ENCODE measurements at places on chromosomes 1 and 21. TPM values are rescaled to one million over a fixed set of nuclear protein-coding genes. Genes with fewer than 3 reads are reported as not detected.

DNA sequence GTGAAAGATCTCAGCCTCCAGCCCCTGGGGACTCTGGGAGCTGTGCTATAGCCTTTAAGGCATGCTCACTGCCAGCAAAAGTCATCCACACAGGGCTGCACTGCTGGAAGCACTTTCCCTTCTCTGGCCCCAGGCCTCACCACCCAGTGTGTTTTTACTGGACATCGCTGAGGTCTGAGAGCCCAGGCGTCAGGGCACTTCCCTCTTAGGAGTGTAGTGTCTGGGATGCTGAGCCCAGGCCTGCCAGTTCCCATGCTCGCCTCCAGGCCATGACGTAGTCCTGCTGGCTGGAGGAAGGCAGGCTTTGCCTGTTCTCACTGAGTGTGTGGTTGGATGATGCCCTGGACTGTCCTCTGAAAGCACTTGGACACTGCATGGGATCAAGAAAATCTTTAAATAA is 101.2 kb downstream of the GDAP2 start:
- DNase-seq = peak; percentile 64

- DNase-seq = no peak
Observed at GRCh38 chr1:92949937-92950817, 11.1 kb downstream of the DIPK1A start.

GRCh38 chr1:69436151-69436550 is 131.6 kb upstream of the LRRC7 start:
- no peak for DNase-seq

GRCh38 chr1:196148367-196148970 is 459.8 kb downstream of the KCNT2 start:
- peak; percentile 13 for DNase-seq

LAMC2 gene
- polyA plus RNA-seq = 3.1 TPM

DNA sequence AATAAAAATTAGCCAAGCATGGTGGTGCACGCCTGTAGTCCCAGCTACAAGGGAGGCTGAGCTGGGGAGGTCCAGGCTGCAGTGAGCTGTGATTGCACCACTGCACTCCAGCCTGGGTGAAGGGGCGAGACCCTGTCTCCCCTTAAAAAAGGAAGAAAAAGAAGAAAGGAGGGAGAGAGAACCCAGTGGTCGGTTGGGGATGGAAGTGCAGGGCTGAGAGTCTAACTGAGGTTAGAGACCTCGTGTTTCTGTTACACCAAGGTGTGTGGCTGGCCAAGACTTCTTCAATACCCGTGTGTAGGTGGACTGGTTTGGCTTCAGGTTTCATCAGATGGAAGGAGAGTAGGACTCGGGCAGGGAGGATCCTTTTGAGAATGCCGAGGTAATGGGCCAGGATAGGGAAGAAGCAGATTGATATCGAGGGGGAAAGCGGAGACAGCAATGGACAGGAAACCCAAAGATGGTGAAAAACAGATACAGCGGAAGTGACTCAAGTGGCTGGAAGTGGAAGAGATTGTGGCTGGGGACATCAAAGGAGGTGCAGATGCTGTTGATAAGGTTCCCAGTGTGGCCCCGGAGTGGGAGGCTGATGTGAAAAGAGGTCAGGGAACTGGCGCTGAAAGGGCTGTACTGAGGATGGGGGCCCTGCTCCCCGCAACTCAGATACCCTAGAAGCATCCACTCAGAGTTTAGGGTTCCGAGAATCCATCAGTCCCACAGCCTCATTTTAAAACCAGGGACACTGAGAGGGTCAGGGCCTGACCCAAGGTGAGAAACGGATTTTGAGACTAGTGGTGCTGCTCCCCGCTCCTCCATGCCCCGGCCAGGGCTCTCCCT is 681 bp upstream of the UBXN10 start:
- DNase-seq = no peak

GRCh38 chr1:15249081-15249480 is 2.1 kb downstream of the FHAD1 start:
- DNase-seq = no peak

DNA sequence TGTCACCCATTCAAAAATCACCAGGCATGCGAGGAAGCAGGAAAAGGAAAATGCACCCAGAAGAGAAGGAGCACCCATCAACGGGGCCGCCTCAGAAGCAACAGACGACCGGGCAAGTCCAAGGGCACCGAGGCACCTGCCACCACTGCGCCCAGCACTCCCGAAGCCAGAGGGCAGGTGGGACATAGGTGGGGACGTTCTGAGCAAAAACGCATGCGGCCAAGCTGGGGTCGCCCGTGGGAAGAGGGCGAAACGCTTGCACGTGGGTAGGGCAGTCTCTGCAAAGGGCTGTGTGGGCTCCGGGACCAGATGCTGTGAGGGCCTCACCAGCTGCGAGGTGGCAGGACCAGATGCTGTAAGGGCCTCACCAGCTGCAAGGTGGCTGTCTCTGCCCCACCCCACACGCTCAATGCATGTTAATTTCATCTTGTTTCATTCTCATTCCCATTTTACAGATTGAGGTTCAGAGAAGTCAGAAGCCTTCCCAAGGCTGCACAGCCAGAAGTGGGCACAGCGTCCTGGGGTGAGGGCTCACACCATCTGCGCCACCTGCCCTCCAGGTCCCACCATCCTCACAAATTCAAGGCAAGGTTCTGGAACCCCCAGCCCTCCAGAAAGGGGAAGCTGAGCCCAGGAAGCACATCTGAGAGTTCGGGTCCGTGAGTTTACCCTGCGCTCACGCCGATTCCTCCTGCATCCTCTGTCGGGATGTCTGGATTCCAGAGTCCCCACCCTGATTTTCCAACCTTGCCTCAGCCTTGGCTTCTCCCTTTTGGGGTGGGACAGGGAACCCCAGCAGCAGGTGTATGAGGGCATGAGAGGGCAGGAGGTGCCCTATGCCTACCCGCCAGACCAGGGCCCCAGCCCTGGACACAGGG is 8.2 kb upstream of the SAMD11 start:
- DNase-seq = peak; percentile 4

OR2L5 gene
- not detected for polyA plus RNA-seq

DNA sequence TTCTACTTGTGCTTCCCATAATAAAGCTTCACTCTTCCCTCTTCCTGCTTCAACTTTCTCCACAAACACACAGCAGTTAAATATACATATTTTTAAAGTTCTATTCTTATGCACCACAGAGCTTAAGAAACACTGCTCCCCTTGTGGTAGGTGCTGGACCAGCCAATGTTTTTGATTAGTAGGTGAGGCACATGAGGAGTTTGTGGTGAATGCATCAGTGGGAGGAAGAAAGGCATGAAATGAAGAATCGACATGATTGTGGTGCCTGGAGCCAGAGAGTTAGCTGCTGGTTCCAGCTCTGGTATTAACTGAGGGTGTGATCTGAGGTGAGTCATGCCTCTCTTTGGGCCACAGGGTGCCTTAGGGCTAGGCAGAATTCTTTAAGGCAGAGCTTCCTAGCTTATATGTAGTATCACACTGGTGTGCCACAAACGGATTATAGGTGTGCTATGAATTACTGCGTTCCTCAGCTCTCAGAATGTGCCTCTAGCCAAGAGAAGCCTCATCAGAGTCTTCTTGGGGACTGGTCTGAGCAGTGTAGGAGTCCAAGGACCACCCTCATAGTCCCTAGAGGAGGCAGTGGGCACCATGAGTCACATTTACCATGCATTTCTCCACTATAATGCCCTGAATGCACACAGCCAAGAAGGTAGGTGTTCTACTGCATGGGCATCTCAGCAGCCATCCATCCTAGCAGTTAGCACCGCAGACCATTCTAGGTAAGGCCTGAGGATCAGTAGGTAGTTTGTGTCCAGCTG is 97.4 kb upstream of the SGIP1 start:
- peak; percentile 64 for DNase-seq

GRCh38 chr1:66757722-66758240 is 5.5 kb downstream of the DYNLT5 start:
- no peak for DNase-seq

ANGPTL3 gene
- not detected for polyA plus RNA-seq

DNA sequence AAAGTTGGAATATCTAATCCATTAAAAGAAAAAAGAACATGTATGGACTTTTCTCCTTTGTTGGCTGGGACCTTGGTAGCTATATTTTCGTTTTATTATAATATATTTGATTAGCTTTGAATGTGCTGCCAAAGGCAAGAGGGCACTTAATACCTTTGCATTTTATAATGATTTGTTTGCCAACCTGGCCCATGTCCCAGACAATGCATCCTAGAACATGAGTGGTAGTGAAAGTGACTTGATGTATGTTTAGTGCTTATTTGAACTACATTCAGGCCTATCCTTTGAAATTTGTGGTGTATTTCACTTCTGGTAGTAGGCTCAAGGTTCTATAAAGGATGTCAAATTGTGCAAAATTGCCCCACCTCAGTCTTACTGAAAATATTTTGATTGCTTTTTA is 25.9 kb downstream of the CACHD1 start:
- DNase-seq = no peak

DNA sequence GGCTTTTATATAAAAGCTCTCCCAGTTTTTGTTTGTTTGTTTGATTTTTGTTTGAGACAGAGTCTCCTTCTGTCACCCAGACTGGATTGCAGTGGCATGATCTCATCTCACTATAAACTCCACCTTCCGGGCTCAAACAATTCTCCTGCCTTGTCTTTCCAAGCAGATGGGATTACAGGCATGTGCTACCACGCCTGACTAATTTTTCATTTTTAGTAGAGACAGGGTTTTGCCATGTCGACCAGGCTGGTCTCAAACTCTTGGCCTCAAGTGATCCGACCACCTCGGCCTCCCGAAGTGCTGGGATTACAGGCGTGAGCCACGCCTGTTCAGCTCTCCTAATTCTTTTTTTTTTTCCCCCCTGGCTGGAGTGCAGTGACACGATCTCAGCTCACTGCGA is 4.4 kb downstream of the PCAT6 start:
- no peak for DNase-seq

DNA sequence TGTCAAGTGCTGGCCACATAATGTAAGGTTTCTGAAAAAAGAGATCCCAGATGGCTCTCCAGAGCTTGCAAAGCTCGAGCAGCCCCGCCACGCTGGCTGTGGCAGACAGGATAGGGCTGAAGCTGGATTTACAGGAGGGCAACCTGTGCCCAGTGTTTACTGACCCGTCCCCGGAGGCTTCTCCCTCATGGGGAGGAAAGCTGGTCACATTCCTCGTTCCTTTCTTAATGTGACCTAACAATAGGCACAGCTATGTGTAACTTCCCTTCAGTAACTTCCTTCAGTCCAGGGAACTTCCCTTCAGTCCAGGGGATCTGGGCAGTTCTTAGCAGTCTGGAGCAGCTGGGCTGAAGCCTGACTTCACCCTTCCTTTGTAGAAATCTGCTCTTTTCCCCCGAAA is 7.7 kb downstream of the SLFNL1 start:
- no peak for DNase-seq

DNA sequence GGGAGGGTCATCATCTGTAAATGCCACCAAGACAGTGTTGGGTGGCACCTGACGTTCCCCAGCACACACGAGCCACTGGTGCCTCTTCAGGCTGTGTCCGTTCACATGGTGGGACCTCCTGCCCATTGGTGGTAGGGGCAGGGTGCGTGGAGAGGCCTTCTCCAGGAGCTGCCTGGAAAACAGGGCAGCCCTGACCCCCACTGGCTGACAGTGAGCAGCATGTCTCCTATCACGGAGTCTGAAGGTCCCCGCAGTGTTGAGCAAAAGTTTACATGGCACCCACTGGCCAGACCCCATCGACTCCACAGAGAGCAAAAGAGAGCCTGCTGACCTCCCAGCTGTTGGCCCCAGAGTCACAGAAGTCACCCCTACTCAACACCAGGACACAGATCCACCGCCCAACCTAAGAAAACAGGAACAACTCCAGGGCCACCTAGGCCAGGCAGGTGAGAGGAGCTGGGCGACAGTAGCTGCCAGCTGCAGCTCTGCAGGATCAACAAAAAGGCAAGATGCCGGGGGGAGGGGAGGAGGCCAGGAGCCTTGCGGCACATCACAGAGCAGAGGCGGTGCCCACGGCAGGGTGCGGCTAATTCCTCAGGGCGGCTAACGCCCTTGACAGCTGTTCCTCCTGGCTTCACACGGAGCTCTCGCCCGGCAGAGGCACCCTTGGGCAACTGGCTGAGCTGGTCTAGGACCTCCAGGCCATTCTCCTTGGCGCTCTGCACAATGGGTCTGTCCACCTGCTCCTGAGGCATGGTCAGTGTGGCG is 14.4 kb upstream of the IFI6 start:
- no peak for DNase-seq

MATN1 gene
- polyA plus RNA-seq = 0.73 TPM

PTGER3 gene
- 0.78 TPM for polyA plus RNA-seq

GRCh38 chr1:160839746-160840145 is 22.9 kb downstream of the CD244 start:
- DNase-seq = no peak

DNA sequence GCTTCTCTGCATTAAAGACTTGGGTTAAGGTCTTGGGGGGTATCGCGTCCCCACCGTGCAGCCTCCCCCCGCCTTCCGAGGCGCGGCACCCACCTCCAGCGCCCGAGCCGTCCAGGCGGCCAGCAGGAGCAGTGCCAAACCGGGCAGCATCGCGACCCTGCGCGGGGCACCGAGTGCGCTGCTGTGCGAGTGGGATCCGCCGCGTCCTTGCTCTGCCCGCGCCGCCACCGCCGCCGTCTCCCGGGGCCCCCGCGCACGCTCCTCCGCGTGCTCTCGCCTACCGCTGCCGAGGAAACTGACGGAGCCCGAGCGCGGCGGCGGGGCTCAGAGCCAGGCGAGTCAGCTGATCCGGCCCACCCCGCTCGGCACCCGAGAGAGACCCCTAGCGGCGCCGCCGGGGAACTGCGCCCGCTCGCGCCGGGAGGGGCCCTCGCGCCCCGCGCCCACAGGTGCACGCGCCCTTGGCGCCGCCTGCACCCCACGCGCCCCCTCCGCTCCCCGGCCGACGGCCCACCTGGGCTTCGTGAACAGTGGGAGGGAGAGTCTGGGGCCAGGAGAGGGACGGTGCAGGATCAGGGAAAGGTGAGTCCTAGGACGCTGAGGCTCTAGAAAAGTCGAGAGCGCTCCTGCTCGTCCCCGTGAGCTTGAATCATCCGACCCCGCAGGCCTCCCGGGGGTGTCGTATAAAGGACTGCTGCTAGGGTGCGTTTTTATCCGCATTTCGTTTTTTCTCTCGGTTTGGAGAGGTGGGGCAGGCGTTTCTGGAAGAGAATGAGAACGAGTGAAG is at the start of gene APP:
APP (minus strand) TSS at position 300 of the 787 bp plus-strand sequence; CDS start at position 150, 150 bp downstream.
- peak; percentile 91 for DNase-seq

- DNase-seq = no peak
Observed at GRCh38 chr1:231606712-231607111, 19.9 kb upstream of the DISC1 start.

- DNase-seq = no peak
Observed at GRCh38 chr1:28982198-28982597, 67.8 kb downstream of the EPB41 start.

GRCh38 chr1:231266811-231267322 is 25.9 kb downstream of the GNPAT start:
- no peak for DNase-seq

LCE1D gene
- polyA plus RNA-seq = not detected

GRCh38 chr21:39467746-39468145 is 16.0 kb downstream of the SH3BGR start:
- no peak for DNase-seq
